Heart right ventricle (tissue), 16 donors: ENCODE measurements at places on chromosomes 3 and 15. TPM values are rescaled to one million over a fixed set of nuclear protein-coding genes. Genes with fewer than 3 reads are reported as not detected.

DNA sequence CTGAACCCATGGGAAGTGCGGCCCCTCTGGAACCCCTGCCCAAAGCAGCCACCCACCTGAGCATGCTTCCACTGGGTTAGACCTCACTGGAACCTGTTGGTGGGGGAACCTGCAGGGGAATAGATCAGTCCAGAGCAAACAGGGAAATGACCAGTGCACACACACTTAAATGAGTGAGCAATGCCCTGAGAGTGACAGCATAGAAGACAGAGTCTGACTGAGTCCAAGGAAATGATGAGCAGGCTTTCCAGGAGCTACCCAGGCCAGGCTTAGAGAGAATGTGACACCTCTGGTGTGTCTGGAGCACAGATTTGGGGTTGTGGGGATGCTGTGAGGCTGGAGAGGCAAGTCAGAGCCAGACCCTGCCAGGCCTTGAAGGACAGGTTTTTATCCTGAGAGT, 28.5 kb downstream of the PLA1A start:
- DNase-seq: no peak

PLA2G4D gene
- not detected for total RNA-seq

DNA sequence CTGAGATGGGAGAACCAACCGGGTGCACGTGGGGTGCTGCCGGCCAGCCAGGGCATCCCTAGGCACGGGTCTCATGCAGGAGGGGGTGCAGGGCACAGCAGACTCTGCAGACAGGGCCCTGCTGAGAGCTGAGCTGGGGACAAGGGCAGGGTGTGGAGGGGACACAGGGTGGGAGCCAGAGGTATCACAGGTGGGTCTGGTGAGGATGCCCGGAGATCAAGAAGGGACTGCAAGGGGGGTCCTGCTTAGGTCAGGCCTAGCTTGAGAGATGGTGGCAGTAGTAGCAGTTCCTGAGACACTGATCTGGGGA, 39.5 kb upstream of the PRR23E start:
- no peak for DNase-seq

DNA sequence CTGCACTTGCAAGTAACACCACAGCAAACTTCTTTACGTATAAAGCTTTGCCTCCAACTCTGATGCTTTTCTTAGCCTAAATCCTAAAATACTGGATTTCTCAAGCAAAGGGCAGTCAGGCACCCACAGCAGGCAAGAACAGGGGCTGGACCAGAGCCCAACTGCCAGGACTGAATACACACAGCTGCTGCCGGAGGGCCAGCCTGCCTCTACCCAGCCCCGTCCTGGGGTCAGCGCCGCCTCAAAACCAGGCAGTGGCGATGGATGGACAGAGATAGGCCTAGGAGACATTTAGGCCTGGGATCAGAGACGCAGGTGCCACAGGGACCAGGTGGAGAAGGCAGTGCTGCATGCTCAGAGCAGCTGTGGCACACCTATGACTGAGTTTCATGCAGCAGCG, 47.6 kb upstream of the SEC61A1 start:
- DNase-seq: no peak

DNA sequence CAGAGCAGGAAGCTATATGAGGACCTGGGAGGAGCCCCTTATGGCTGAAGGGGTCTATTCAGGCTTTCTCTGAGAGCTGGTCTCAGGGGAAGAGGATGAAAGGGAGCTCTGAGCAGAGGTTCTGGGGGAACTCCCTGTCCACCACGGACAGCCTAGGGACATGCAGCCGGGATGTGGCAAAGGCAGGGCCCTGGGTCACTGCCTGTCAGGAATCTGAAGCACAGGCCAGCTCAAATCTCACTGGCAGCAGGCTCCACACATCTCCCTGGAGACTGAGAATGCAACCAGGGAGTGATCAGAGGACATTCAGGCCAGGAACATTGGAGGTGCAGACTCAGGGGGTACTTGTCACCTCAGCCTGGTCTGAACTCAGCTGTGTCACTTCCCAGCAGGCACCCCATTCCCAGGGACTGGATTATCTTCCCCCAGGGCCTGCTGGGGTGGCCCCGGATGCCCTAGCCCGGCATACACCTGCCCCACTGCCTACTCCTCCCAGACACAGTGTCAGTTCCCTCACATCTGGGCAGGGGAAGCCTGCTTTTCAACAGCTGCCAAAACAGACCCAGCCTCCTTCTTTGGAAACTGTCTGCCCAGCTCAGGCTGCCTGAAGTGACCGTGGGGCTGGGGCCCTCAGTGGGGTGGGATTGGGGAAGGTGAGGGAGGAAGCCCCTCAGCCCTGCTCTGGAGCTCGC, 18.3 kb upstream of the SEMA3F start:
- DNase-seq: no peak

- peak; percentile 32 for DNase-seq
These were observed 47.4 kb upstream of the ITGA11 start for GRCh38 chr15:68479406-68479805.

DNA sequence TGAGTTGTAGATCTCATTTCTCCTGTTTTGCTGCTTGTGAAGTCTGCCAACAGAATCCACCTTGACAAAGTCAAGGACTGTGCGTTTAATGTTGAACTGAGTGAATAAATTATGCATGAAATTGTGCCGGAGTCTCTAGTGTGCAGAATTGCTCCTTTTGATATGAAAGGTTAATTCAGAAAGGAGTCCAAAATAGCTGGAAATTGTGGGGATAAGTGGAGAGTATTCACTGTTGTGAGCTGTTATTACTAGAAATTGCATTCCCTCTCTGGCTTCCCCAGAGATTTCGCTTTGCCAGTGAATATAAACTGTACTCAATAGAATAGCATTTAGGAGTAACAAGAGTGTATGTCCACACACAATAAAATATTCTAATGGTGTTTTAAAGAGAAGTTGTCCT, 43.1 kb downstream of the SAMMSON start:
- DNase-seq: no peak

DNA sequence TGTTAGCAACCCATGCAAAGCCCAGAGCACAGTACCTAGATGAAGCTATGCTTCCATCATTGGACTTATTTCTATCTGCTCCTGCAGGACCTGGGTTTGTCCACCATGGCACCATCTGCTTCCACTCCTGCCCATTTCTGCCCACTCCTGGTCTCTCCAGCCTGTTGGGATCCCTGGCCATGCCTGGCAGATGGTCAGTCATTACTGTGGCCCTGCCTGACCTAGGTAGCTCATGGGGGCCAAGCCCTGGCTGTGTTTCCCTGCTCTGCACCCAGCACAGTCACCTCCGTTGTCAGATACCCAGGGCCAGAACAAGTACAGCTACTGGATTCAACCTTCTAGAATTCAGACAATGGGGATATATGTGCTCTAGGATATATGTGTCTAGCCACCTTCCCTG, 185.8 kb upstream of the TLE3 start:
- DNase-seq: no peak

GRCh38 chr15:65730549-65731172, 61.4 kb downstream of the DENND4A start:
- DNase-seq: no peak

DNA sequence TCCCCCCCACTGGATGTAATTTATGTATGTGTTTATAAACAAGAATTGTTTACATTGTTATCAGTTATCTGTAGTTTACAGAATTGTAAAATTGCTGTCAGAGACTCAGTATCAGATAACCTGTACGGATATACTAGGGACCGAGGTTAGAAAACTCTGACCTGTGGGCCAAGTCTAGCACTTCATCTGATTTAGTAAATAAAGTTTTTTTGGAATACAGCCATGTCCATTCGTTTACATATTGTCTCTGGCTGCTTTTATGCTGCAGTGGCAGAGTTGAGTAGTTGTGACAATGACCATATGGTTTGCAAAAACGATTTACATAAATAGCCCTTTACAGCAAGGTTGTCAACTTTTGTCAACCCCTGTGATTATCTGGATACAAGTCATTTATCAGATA, 52.6 kb downstream of the LRRC28 start:
- DNase-seq: no peak

DNA sequence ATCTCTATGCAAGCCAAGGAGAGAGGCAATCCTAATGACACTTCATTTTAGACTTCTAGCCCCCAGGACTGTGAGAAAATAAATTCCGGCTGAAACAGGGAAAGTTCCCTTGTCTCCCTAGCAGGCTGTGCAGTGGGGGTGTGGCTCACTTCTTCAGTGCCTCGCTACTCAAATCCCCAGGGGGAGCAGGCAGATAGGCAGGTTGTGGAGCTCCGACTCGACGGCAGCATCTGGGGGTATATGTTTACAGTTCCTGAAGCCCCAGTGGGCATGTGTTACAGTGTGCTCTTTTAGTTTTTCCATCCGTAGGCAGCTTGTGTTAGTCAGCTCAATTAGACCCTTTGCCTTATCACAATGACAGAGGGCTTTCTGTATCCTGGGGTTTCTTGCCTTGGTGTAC, 836.5 kb downstream of the PDCD6IP start:
- DNase-seq: no peak

GRCh38 chr3:73480187-73480672, 144.5 kb downstream of the PDZRN3 start:
- DNase-seq: no peak

DNA sequence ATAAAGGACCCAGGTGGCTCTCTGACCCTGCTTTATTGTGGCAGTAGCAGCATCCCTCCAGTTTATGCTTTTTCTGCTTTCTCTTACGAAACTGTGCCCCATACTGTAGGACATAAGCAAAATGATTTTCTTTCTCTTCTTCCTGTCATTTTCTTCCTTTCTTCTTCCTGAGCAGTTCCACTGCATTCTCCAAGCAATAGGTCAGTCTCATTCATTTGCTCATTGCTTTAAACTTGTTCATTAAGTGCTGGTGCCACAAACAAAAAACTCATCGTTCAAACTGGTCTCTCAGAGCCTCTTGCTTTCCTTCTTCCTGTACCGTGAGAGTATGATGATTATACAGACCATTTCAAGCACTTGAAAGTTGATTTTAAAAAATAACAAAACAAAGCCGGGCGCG, 66.8 kb downstream of the PDE8A start:
- DNase-seq: no peak

SI gene
- not detected for total RNA-seq

- no peak for DNase-seq
These were observed 190.1 kb downstream of the ZIC4 start for GRCh38 chr3:147216143-147216673.

DNA sequence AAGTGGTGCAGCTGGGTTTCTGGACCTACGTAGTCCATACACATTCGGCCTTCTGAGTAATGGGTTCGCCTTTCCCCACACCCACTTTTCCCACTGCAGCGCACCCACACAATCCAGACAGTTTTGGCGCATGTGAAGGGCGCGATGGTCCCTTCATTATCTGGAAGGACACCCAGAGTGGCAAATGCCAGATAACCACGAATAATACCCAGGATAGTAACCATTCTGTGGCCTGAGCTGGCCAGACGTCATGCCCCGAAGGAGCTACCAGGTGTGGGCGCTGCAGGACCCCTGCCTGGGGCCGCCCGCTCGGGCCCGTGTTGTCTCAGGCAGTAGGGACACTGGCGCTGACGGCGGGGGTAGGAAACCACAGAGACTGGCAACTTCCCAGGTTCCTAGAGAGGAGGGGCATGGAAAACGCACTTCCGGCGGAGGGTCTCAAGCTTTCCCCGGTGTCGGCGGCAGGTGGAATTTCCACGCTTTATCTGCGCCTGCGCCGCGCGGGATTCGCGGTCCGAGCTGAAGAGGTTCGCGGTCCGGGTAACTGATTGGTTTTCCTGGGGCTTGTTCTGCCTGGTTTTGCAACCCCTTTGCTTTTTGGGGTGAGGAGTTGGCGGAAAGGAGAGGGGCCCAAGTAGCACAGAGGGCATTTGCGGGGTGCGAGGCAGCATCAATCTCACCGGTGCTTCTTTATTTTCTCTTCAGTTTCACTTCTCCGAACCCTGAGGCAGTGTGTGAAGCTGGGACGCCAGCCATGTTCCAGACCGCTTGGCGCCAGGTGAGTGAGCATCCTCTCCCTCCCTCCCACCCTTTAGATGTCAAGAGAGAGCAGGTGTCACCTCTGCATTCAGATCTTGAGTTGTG, at the start of gene ZNF620:
TSS of gene ZNF620 (plus strand) at position 441 of the 864 bp plus-strand sequence. CDS start at position 755, 314 bp downstream.
- peak; percentile 73 for DNase-seq

- DNase-seq: no peak
These were observed 113.9 kb downstream of the TMEM108 start for GRCh38 chr3:133152056-133152455.

DNA sequence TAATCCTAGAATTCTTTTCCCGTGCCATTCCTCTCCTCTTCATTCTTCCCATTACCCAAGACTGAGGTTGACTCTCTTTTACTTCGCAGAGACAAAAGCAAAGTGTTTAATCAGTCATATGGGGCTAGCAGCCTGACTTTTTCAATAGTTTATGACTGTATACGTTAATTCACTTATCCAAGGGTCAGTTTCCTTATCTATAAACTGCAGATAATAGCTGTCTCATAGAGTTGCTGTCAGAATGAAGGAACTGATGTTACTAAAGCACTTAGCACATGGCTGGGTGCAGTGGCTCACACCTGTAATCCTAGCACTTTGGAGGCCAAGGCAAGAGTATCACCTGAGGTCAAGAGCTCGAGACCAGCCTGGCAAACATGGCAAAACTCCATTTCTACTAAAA, 43.5 kb upstream of the ULK4 start:
- DNase-seq: no peak

- no peak for DNase-seq
These were observed 12.7 kb downstream of the CCNL1 start for GRCh38 chr3:157147099-157147803.

- DNase-seq: no peak
These were observed 29.1 kb upstream of the NOX5 start for GRCh38 chr15:68985361-68985891.

IL12A gene
- 0.57 TPM for total RNA-seq

MME gene
- total RNA-seq: 8.1 TPM

GRCh38 chr3:190205739-190206138, 85.0 kb upstream of the P3H2 start:
- DNase-seq: no peak

DNA sequence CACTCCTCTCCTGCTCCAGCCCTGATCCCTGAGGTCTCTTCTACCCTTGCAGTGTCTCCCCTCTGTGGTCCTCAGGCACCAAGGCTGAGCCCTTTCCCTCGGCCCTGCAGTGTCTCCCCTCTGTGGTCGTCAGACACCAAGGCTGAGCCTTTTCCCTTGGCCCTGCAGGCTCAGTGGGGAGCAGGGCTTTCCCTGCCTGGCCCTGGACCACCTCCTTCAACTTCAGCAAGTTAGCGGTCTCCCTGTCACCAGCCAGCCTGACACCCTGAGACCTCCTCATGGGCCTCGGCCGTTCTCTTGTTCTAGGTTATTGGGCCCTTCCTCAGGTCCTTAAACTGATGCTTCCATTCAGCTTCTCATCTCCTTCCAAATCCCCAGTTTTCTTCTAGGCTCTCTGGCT, 4.3 kb downstream of the NRROS start:
- DNase-seq: no peak

DNA sequence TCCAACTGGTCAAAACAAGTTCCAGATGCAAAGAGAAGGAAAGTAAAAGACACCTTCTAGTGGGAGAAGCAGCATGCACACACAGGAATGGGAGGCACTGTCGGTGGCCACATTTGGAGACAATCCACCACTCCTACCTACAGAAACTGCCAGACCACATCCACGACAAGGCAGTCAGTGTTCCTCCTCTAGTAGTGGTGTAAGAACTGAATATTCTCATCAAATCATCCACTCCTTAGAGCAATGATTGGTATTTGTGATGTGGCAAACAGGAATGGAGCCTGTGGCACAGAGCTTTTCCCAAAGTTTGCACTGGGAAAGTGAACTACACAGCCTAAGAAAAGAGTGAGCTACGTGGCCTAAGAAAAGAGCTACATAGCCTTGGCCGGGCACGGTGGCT, 5.1 kb upstream of the SPINT1 start:
- no peak for DNase-seq
